GM12864 (cell line): ENCODE measurements at places on chromosomes 7 and 10.

DNA sequence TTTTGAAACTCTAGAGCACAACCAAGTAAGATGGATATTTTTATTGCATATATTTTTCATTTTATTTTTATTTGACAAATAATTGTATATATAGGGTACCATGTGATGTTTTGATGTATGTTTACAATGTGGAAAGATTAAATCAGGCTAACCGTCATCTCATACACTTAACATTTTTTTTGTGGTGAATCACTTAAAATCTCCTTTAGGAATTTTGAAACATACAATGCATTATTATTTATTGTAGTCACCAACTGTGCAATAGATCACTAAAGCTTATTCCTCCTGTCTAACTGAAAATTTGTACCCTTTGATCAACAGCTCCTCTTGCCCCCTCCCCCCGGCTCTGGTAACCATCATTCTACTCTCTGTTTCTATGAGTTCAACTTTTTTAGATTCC lies 77.2 kb downstream of the DNAH11 start:
- DNase-seq = no peak

DNA sequence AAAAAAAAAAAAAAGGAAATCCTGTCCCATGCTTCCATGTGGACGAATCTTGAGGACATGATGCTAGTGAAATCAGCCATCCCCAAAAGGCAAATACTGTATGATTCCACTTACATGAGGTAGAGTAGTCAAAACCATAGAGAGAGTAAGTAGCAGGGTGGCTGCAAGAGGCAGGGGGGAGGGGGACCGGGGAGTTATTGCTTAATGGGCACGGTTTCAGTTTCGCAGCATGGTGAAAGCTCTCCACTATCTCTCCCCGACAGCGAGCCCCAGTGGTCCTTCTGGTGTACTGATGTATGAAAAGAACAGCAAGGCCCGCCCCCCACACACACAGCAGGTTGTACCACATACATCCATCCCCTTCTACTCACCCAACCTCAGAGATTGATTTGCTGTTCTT lies 32.8 kb downstream of the NOD1 start:
- peak; percentile 77 for DNase-seq

DNA sequence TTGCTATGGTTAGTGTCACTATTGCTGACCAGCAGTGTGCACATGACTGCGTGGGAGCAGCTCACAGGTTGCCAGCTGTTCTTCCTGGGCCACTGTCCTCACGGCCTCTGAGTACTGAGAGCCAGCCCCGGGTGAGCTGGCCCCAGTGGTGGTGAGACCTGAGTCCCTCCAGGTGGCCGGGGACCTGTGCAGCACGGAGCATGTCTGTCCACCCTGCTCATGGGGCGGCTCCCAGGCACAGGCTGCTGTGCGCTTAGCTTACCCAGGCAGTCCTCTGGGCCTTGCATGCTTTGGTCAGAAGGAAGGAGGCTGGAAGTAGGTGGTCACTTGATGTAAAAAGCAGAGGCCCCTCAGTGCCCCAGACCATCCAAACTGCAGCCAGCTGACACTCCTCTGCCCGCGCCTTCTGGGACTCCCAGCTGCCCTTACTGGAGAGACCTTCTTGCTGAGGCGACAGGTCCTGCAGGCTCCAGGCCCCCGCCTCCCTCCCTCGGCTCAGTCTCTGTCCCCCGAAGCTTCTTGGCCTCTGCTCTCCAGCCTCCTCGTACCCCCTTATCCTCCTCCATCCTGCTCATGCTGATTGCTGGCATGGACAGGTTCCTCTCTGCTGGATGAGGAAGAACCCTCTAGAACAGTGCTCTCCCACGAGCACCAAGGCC lies 30.9 kb upstream of the DPYSL4 start:
- DNase-seq = no peak

GRCh38 chr7:123216825-123217224 lies 17.1 kb upstream of the SLC13A1 start:
- DNase-seq = no peak

GRCh38 chr7:105786520-105787470 lies 89.6 kb downstream of the ATXN7L1 start:
- no peak for DNase-seq

- no peak for DNase-seq
Observed at GRCh38 chr7:39659356-39660013, 36.1 kb downstream of the RALA start.
